Inflammatory macrophage treated with lipopolysaccharide for 4 hours (primary cell): ENCODE measurements at places on chromosomes 13 and 19.

GRCh38 chr19:12111176-12111575, 29.0 kb downstream of the ZNF20 start:
- no peak for DNase-seq

DNA sequence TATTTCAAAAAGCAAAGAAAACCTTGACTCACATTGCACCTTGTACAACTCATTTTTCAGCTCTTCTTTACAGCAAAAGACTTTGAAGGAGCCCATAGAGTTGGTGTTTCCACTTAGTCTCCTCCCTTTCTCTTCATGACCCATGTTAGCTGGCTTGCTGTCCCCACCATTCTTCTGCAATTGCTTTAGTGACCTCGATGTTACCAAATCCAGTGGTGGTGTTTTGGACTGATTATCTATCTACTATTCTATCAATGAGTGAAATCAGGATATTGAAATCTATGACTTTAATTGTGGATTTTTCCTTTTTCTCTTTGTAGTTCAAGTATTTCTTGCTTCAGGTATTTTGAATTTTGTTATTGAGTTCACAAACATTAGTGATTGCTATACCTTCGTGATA, 197.3 kb downstream of the GPC5 start:
- DNase-seq = no peak

GRCh38 chr13:46560778-46561177, 7.8 kb downstream of the LRCH1 start:
- DNase-seq = no peak

GRCh38 chr13:92963029-92963428, 263.6 kb upstream of the GPC6 start:
- DNase-seq = no peak

DNA sequence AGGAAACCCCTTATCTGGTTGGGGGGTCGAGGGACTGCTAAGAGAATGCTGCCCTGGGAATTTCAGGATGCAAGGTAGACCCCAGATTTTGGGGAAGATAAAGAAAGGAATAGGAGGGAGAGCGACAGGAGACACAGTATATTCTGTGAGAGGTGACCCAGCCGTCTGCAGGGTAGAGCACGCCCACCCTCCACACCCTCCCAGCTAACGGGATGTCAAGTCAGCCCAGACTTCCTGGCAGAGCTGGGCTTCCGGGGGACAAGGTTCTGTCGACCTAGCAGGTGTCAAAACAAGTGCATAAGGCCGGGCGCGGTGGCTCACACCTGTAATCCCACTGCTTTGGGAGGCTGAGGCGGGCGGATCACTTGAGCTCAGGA, 695 bp upstream of the PRR36 start:
- DNase-seq = no peak

GRCh38 chr19:7526059-7526929, 3.9 kb downstream of the MCOLN1 start:
- no peak for DNase-seq

DNA sequence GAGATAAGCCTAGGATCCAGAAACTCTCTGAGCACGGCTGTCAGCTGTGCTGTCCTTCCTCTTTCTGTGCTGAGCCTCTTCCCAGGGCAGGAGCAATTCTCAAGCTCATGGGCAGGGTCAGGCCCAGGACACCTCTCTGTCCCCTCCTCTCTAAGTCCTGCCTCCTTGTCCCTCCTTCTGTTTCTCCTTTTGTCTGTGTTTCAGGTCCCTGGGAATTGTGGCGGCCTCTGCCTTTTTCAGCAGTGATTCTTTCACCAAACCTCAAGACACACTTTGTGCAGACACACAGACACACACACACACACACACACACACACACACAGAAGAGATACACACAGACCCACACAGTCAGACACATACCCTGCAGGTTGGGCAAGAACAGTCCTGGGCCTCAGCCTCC, at the start of gene PSG1:
Gene PSG1 (minus strand): TSS at position 101 of the 400 bp plus-strand sequence. CDS start 132 bp downstream, outside the sequence.
- no peak for DNase-seq

DNA sequence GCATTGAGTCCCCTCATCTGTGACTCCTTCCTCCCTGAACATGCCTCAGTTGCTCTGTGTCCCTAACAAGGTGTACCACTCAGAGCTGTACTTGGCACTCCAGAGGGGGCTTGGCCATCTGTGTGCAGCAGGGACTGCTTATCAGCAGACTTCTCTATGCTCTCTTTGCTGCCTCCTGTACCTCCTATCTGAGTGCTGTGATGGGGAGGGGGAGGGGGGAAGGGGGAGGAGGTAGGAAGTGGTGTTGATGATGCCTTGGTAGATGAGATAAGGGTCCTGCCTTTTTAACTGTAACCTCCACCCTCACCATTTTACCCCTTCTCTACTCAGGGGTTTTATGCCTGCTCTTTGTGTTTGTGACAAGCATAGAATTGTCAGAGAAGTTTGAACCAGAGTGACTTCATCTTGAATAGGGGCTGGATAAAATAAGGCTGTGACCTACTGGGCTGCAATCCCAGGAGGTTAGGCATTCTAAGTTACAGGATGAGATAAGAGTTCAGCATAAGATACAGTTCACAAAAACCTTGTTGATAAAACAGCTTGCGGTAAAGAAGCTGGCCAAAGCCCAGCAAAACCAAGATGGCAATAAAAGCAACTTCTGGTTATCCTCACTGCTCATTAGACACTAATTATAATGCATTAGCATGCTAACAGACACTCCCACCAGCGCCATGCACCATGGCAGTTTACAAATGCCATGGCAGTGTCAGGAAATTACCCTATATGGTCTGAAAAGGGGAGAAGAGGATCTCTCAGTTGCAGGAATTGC, 13.2 kb downstream of the PCDH8 start:
- DNase-seq = no peak

DNA sequence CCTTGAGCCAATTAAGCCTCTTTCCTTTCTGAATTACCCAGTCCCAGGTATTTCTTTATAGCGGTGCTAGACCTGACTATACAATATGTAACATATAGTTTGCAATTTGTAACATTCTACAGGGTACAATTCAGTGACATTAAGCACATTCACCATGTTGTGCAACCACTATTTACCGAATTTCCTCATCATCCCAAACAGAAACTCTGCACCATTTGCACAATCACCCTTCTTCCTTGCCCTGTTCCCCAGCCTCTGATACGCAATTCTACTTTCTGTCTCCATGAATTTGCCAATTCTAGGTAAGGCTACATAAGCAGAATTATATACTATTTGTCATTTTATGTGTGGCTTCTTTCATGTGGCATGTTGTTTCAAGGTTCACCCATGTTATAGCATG, 13.7 kb upstream of the SIGLEC10 start:
- peak; percentile 96 for DNase-seq

GRCh38 chr13:81140675-81141074, 799.7 kb upstream of the SPRY2 start:
- no peak for DNase-seq

DNA sequence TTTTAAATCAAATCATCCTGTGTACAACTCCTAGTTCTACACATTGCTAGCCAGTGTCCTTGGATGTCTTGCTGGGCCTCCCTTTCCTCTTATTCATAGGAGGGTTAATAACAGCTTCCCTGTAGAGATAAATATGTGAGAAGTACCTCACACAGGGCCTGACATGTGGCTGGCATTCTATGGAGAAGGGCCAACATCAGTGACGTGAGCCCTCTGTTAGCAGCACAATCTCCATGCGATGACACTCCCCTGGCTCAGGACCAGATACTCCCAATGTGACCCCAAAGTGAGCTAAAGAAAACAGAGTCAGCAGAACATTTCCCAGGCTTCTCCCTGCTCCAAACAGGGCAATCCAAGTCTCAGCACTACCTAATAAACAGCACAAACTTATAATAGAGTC, 818.4 kb downstream of the DIAPH3 start:
- DNase-seq = no peak

- no peak for DNase-seq
These were observed 28.1 kb downstream of the RANBP3 start for GRCh38 chr19:5949792-5950305.

GRCh38 chr19:19534556-19535265, 3.4 kb upstream of the CILP2 start:
- no peak for DNase-seq

DNA sequence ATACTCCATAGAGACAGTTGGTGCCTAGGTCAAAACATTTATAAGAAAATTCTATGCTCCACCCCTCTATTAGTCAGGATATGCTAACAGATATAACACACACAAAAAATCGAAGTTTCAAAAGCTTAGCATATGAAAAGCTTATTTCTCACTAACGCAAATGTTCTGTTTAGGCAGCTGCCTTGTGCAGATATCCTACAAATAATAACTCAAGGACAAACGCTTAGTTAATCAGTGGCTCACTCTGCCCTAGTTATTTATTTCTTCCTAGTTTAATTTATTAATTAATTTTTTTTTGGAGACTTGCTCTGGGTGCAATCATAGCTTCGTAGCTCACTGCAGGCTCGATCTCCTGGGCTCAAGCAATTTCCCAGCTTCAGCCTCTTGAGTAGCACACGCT, 259.7 kb upstream of the GPC6 start:
- no peak for DNase-seq
